Esophagus mucosa (tissue), 1 donor: ENCODE measurements at places on chromosomes 2 and 18.

- ATAC-seq, result peak; percentile 35
Measured at GRCh38 chr2:27322301-27322765, 564 bp downstream of the MPV17 start.

DNA sequence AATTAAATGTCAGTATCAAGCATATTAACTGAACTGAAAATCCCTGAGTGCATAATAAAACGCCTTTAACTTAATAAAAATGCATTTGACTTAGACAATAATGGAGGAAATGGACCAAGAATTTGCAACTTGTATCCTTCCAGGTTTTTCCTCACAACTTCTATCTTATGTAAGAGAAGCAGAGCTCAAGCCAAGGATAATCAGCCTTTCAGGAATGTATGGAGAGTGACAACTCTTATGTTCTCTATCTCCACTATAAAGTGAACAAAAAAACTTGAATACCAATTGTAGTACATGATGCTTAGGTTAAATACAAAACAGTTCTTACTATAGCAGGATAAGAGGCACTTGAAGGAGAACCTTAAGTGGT lies 64.8 kb upstream of the CYP26B1 start:
- ATAC-seq, result no peak

- no peak for ATAC-seq
Measured at GRCh38 chr2:195006856-195007255, 650.2 kb upstream of the SLC39A10 start.

DNA sequence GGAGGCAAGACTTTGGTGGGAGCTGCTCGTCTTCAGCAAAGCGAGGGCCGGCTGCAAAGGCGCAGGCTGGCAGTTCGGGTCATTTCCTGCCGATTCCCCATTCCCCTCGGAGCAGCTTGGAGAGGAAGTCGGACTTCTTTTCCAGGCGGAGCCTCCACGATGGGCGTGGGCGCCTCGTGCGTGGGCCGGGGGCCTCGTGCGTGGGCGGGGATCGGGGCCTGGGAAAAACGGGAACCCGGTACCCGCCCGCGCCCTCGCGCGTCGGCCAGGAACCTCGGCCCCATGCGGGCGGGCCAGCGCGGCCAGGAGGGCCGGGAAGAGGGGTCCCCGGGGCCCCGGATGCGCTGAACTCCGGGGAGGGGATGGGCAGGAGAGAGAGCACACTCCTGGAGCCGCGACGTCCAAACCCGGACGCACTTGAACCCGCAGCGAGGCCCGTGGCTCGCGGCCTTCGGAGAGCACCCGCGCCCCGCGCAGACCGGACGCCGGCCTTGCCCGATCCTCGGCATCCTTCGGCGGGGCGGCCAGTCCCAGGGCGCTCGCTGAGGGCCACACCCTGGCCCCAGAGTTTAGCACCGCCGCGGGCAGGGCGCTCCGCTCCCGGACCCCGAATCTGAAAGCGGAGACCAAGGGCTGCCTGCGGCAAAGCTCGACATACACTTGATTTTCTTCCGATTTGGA lies 368.4 kb downstream of the MTX2 start:
- peak; percentile 62 for ATAC-seq

DNA sequence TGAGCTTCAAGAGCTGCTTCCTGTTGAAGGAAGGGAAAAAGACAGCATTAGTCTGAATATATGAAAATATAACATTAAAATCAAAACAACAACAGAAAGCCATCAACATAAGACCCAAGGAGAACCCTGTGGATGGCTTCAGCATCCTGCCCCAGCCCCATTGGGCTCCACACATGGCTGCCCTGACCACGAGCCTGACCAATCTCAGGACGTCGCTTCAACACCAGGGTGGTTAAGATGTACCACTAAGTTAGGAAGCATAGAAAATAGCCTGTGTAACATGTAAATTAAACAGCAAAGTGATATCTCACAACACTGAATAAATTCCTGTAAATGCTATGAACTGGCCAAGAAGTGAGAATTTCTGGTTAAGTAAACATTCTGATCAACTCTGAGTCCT lies 77.2 kb upstream of the CD226 start:
- no peak for ATAC-seq

DNA sequence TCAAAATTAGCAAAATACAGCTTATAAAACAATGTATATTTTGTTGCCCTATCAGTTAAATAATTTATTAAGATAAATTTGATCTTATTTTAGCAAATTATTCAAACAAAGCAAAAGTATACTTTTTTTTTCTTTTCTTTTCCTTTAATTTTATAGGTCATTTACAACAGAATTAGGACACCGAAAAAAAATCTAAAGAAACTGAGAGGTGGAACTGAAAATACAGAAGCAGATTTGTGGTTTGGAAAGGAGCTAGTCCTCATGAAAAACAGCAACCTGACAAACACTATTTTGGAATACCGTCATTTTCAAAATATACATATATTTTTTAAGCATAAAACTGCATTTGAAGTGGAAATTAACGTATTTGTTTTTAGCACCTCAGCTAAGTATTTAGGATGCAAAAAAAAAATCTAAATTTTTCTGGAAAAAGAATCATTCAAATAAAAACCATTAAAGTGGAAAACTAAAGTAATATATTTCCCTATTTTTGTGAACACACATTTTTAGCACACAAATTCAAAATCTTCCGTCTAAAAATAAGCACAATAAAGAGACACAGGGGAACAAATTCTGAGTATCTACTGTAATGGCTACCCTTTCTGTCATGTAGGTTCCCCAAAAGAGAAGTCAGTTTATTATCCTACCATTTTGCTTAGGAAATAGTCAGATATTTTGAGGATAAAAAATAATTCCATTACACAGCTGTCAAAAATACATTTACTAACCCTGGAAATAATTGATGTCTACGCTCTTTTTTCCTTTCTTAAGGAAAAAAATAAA lies 2.7 kb downstream of the CCDC88A start:
- ATAC-seq, result no peak

- ATAC-seq, result no peak
Measured at GRCh38 chr2:15965564-15966019, 25.2 kb downstream of the MYCN start.

- ATAC-seq, result no peak
Measured at GRCh38 chr2:20696366-20696765, 29.4 kb downstream of the GDF7 start.

DNA sequence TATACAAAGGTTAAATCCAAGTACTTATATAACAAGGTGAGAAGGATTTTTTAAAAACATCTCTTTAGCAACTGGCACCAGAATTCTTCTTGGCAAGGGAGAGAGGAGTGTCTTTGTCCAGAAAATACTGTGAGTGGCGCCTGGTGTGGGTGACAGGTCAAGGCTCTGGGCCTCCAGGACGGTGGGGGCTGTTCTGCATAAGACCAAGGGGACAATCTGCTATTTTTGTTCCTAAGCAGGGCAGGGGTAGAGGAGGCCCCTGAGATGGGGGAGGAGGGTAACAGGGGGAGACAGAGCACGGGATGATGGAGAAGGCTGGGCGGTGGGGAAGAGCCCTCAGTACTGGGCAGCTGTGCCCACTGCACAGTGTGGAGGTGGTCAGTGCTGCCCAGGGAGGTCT lies 51.6 kb upstream of the TAF1B start:
- ATAC-seq, result no peak

GRCh38 chr18:44186001-44186400 lies 494.7 kb upstream of the SETBP1 start:
- no peak for ATAC-seq

DNA sequence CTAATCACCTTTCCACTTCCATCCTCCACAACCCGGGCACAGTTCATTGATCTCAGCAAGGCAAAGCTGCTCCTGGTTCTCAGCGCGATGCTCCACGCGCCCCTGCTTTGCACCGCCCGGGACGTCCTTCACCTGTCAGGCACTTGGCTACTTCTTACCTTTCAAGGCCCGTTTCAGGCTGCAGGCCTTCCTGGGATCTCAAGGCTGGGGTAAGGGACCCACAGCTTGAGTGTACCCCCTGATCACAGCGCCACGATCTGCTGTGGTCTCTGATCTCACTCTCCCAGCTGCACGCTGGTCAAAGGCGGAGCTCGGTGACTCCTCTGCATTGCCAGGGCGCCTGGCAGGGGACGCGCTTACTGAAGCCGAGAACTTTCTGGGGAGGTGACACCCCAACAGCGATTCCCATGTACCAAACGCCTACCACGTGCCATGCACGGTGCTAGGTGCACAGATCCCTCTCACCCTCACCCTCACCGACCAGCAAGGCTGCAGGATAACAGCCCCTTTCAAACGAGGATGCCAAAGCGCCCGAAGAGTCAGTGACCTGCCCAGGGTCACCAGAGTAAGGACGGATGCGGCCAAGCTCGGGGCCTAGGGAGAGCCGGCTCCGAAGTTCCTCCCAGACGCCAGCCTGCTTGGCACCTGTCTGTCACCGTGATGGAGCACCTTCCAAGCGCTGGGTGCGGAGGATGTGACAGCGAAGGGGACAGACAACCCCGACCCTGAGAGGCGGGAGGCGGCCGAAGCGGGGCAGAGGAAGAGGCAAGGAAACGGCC lies 818 bp downstream of the ITGB1BP1 start:
- peak; percentile 40 for ATAC-seq

DNA sequence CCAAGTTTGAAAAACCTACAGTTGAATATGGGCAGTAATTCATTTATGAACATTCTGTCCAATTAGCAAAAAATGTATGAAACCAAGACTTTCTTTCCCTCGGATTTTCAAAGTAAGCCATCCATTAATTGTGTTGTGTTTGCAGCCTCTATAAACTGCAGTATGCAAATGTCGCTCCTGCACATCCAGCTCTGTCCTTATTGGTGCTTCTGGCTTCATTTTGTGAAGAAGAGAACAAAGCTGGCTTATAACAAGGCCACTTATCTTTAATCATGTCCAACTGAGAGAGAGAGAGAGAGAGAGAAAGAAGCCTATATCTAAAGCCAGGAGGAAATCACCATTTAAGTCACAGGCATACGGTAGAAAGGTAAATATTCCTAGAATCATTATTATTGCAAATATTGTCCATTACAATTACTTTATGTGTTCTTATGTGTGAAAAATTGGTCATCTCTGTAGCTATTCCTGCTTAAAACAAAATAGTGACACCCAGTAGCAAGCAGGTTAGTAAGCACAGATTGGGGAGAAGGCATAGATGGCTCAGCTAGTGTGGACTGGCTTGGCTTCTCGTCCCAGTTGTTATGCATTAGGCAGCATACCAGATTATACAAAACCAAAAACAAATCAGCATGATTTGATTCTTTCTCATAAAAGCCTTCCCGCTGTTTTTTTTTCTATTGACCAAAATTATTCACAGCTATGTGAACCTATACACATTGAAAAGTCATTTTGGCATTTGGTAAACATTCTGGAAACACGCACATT lies 726.4 kb upstream of the SOX11 start:
- no peak for ATAC-seq

DNA sequence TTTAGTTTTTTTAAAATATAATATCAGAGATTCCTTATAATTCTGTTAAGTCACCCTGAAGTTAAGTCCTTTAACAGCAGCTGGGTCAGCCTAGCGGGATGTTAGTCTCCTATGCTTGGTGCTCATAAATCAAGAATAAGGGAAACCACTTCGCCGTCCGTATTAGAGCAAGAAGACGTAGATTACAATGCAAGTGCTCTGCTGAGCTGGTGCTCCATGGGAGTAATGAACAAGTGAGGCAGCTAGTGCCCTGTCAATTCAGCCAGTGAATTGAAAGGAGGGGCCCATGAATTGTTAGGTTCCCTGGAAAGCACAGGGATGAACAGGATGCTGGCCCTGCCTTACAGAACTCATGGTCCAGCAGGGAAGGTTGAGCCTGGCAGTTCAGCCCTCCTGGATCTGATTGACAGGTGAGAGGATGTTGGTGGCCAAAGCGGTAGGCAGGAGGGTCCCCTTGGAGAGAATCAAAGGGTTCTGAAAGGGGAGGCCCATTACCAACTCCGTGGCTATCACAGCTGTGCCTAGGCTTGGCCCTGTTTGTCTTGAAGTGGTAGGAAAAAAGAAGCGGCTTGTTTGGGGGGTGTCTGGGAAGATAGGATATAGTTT lies 30.8 kb downstream of the PLB1 start:
- ATAC-seq, result no peak

DNA sequence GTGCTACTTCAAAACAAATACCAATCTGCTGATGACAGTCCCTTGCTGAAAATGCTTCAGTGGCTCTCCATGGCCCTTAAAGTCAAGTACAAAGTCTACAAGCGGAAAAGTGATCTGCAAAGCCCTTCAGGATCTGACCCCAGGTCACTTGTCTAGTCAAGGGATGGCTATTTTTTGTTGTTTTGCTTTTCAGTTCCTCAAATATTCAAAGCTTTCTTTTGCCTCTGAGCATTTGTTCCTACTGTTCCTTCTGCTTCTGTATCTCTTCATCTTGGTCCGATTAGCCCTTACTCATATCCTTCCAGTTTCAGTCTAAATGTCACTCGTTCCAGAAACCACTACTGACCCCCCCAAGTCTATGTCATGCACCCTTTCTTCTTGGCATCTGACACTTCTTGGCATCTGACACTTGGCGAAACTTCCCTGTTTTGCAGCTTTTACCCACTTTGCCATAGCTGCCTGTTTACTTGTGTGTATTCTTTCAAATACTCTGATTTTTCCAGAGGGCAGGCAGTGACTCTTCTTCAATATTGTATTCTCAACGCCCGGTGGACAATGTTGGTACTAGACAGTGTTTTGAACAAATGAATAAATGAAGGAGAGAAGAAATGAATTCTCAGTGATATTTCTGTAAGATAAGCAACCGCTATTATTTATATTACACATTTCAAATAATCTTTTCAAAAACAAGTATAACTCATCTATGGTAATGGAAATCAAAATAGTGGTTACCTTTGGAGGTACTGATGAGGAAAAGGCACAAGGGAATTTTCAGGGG lies 175.9 kb upstream of the FN1 start:
- no peak for ATAC-seq

GRCh38 chr2:128346291-128347170 lies 27.9 kb upstream of the HS6ST1 start:
- no peak for ATAC-seq

DNA sequence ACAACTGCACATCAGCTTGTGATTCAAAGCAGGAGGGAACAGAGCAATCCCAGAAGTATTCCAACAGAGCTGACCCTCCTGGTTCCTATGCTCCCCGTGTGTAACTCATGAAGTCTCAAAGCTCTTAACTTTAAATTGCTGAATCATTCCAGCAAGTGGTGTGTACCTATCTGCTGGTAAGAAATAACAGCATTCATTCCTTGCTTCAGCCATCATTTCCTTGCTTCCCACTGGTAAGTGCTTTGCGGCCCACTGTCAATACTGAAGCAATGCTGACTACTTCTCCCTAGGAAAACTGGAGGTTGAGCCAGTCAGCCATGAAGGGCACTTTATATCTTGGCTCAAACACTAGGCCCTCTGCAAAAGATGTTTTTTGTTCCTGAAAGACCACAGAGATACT lies 222.4 kb downstream of the EXOC6B start:
- no peak for ATAC-seq

DNA sequence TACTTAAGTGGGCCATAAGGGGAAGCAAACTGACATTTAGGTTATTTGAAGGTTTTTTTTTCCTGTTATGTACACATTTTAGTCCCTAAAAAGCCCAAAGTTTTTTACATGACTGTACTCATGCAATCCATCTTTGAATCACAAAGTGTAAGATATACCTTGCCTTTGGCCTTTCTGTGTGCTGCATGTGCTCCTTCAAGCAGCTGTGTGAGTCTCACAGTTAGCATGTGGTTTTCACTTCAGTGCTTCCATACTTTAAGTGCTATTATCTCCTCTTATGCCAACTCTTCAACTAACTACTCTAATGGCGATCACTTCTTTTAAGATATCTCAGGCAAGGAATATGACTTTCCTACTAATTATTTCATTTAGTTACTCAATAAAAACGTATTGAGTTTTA lies 597.1 kb upstream of the ACVR2A start:
- ATAC-seq, result no peak

- ATAC-seq, result peak; percentile 17
Measured at GRCh38 chr2:42569116-42569711, 782 bp downstream of the MTA3 start.
